Stimulated activated CD8-positive, alpha-beta memory T cell treated with anti-CD3 and anti-CD28 coated beads, Interleukin-7, amount 100 ng/mL, for 1 hour (primary cell): ENCODE measurements at places on chromosomes 16 and 17.
A peak's percentile ranks its signal among the peaks of the same experiment; 100 is the strongest.

- no peak for DNase-seq
Observed at GRCh38 chr17:40828454-40829044, 6.1 kb upstream of the KRT10 start.

GRCh38 chr17:13993106-13993505 lies 76.2 kb upstream of the COX10 start:
- DNase-seq = no peak

DNA sequence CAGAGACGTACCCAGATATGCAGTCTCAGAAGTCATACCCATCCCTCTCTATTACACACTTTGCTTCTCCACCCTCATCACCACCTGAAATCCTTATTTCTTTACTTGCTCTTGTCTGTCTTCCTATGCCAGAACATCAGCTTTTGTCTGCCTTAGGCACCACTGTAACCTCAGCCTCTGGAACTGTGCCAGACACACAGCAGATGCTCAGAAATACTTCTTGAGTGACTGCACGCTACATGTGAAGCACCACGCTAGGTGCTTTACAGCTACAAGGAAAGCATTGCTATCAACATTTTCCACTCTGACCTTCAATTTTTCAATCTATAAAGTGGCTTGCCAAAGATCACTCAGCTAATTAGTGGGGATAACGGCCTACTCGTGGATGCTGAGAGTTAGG lies 226.8 kb downstream of the CHD9NB start:
- no peak for DNase-seq

DNA sequence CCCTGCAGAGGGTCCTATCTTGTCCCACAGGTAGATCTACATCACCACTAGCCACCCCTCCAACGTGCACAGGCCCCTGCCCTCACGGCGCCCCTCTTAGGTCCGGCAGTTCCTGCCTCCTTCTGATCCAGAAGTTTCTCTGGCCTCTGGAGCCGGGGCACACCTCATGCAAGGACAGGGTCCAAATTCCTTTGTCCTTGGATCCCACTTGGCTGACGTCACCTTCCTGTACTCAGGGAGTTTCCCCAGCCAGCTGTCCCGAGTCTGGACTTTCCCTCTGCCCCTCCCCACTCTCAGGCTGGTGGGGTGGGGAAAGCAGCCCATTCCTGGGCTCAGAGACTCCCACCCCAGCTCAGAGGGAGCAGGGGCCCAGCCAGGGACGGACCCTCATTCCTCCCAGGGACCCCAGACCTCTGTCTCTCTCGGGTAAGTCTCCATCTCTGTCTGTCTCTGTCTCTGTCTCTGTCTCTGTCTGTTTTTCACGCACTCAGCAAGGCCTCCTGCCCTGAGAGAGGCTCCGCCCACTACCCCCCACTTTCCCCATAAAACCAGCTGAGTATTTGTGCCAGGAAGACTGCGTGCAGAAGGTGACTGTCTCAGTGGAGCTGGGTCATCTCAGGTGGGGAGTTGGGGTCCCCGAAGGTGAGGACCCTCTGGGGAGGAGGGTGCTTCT lies at the start of gene IL32:
IL32 (plus strand) TSS at position 572 of the 673 bp plus-strand sequence. CDS start 172 bp downstream, outside the sequence.
- DNase-seq = peak; percentile 43

GRCh38 chr17:13563866-13564265 lies 37.9 kb downstream of the HS3ST3A1 start:
- no peak for DNase-seq

DNA sequence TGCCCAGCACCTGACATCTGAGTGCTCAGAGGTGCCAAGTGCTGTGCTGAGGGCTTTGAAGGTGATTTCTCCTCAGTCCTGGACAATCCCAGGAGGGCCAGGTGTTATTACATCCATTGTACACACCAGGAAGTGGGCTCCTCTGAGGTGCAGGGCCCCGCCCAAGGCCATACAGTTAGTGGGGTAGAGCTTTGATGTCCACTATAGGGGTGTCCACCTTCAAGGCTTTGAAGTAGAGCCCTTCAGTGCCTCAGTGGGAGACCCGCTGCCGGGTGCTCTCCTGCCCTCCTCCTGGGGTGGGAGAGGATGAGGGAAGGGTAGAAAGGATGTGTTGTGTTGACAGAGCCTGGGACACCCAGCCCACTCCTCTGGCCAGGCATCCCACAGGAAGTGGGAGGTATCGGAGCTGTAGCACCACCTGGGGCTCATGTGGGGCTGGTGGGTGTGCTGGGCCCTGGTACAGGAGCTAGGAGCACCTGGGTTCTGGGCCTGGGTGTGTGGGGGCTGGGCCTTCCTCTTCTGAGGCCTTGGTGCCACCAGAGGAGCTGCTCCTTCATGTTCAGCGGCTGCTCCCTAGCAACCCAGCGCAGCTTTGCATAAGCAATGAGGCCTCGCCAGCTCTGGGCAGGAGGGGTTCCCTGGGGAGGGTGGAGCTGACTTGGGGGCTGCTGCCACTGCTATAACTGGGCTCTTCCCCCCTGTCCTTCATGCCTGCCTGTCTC lies 7.4 kb downstream of the LASP1 start:
- no peak for DNase-seq

DNA sequence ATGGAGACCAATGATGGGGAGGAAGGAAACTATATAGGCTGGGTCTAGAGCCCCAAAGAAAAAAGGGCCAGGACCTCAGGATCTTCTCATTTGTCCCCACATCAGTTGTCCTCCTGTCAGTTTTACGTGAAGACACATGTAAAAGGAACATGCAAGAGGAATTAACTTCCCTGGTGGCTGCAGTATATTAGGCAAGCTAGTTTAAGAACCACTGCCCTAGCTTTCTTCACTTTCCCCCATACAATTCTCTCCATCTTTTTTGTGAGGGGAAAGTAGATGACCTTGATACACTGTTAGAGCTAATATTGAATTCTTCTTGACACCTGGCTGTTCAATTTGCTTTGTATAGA lies 2.3 kb downstream of the MAP3K3 start:
- no peak for DNase-seq

DNA sequence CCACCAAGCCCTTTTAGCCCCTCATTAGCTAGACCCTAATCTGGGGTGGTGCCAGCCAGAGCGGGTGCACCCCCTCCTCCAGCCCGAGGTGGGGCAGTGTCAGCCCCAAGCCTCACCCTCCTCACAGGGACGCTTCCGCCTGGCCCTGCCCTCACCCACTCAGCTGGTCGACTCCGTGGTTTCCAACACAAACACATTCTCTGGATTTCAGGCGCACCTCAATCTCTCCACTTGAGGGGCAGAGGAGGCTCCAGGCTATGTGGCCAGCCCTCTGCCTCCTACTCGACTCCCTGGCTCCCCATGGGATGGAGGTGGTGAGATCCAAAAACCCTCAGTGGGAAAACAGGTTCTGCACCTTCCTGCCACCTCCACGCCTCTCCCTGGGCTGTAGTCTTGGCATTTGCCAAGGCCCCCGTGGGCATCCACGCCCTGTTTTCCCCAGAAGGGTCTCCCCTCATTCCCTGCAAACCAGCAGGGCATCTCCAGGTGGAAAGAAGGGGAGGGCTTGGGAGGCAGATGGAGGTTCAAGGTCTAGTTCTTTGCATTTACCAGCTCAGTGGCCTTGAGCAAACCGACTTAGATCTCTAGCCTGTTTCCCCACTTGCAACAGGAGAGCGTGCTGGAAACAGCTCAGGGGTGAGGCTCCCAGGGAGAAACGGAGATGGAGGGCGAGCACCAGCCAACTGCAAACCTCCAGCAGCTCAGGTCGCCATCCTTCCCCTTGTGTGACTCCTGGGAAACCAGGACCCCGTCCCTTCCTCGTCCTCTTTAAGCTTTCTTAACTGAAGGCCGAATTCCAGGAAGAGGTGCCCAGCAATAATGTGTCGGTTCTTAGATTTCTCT lies 1.7 kb downstream of the EMP2 start:
- DNase-seq = no peak

GRCh38 chr16:27107185-27107592 lies 40.5 kb downstream of the C16orf82 start:
- DNase-seq = no peak

- no peak for DNase-seq
Observed at GRCh38 chr17:64066716-64067115, 46.3 kb upstream of the ICAM2 start.

DNA sequence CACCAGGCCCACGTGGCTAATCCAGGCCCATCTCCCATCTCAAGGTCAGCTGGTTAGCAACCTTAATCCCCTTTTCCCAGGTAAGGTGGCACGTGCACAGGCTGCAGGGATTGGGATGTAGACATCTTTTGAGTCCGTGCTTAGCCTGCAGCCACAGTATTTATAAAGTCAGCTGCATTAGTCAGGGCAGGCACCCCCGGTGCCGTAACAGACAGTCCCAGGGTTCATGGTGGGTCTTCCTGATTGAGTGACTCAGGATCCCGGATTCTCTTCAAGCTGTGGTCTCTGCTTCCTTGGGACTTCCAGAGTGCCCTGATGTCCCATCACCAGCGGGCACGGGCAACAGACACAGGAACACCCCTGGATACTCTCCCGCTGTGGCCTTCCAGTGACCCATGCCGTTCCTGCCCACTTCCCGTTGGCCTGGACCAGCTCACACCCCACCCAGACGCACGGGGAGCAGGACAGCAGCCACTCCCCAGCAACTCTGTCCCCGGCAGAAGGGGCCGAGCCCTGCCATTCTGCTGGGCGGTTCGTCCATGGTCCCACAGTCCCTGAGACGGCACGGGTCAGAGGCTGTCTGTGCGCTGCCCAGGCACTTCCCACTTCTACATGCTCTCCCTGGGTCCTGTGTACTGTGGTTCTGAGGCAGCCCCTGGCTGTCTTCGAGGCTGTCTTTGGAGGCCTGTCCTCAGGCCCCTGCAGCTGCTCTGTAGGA lies 248.6 kb upstream of the GSE1 start:
- DNase-seq = no peak

GRCh38 chr16:68446681-68447652 lies 1.3 kb downstream of the SMPD3 start:
- DNase-seq = no peak

GRCh38 chr16:55888546-55888945 lies 13.4 kb upstream of the CES5A start:
- DNase-seq = no peak

DNA sequence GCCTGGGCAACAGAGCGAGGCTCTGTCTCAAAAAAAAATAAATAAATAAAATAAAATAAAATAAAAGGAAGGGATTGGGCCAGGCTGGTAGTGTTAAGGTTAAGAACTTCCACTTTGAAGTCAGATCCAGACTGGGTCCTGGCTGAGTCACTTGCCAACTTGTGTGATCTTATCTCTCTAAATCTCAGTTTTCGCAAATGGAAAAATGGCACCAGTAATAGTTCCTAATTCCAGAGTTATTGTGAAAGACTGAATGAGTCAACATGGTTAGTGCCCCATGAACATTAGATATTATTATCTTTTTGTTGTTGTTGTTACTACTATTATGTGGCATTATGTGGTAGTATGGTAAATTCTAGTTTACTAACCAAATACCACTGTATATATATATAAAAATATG lies 188.0 kb upstream of the AXIN2 start:
- DNase-seq = no peak

- no peak for DNase-seq
Observed at GRCh38 chr17:21176773-21177395, 37.1 kb downstream of the TMEM11 start.

DNA sequence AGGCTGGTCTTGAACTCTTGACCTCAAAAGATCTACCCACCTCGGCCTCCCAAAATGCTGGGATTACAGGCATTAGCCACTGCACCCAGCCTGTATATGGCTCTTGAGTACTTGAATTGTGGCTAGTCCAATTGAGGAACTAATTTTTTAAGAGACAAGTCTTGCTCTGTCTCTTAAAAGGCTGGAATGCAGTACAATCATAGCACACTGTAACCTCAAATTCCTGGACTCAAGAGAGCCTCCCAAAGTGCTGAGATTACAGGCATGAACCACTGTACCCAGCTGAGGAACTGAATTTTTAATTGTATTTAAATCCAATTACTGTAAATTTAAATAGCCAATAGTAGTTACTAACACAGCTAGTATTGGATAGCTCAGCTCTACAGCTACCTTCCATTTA lies 50.6 kb downstream of the MED13 start:
- no peak for DNase-seq

GRCh38 chr16:554640-555365 lies 5.4 kb upstream of the PRR35 start:
- no peak for DNase-seq

GRCh38 chr16:15811481-15812400 lies 45.1 kb downstream of the MYH11 start:
- no peak for DNase-seq

- DNase-seq = peak; percentile 50
Observed at GRCh38 chr17:60525685-60526514, at the start of gene APPBP2. TSS of gene APPBP2 (minus strand) at chr17:60526242. CDS start at chr17:60525931, 311 bp downstream.

DNA sequence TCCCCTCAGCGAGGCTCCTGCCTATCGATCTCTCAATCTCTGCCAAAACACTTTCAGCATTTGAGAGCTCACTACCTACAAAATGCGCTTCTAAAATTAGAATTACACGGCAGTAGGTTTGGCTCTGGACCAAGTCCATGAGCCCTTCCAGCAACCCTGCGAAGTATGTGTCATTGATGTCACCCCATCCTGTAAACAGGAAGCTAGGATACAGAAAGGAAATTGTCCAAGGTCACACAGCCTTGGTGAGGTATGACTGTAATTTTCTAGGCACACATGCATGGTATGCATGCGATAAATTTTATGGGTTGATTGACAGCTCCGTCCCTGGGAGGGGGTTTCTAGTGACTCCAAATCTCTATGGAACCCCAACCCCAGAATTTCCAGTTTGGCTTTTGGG lies 330.3 kb upstream of the CDH5 start:
- DNase-seq = no peak

DNA sequence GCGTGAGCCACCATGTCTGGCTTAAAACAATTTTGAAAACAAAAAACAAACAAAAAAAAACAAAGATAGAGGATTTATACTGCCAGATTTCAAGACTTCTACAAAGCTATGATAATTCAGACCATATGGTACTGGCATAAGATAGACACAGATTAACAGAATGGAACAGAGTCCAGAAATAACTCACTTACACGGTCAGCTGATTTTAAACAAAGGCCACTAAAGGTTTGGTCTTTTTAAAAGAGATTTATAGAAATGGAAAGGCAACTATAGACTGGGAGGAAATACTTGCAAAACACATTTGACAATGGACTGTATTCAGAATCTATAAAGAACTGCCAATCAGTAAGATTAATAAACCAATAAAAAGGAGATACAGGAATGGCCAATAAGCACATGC lies 48.6 kb upstream of the MNT start:
- DNase-seq = no peak

- DNase-seq = no peak
Observed at GRCh38 chr17:57634713-57635465, 110.2 kb downstream of the CCDC182 start.

GRCh38 chr16:3193221-3194212 lies 5.5 kb downstream of the OR1F1 start:
- DNase-seq = no peak

- peak; percentile 98 for DNase-seq
Observed at GRCh38 chr16:401468-402348, at the start of gene DECR2. TSS of gene DECR2 (plus strand) at chr16:401885. CDS start at chr16:401964, 79 bp downstream.

- no peak for DNase-seq
Observed at GRCh38 chr16:55372792-55373488, 48.9 kb downstream of the IRX6 start.

- no peak for DNase-seq
Observed at GRCh38 chr17:67068999-67069398, 24.6 kb downstream of the CACNG1 start.

GRCh38 chr17:74796866-74797265 lies 20.7 kb upstream of the NAT9 start:
- no peak for DNase-seq

- DNase-seq = no peak
Observed at GRCh38 chr17:7748076-7748775, 30.7 kb downstream of the DNAH2 start.

GRCh38 chr17:81025741-81026129 lies 9.2 kb upstream of the BAIAP2 start:
- DNase-seq = no peak

GRCh38 chr17:68302066-68302564 lies 10.8 kb downstream of the ARSG start:
- DNase-seq = no peak

GRCh38 chr16:50372611-50373344 lies 4.0 kb upstream of the BRD7 start:
- no peak for DNase-seq
